H4 (cell line): ENCODE measurements at places on chromosomes 3 and 15. TPM values are rescaled to one million over a fixed set of nuclear protein-coding genes. Genes with fewer than 3 reads are reported as not detected.

The MUC13 gene
- 0.12 and 0.14 TPM in 2 replicates for total RNA-seq

The OCA2 gene
- 0.12 TPM in 1 of 2 replicates, not detected in the other for total RNA-seq

The HCN4 gene
- 0.04 TPM in 2 replicates for total RNA-seq

The APOD gene
- total RNA-seq: 0.12 TPM in 1 of 2 replicates, not detected in the other

The ITIH3 gene
- total RNA-seq: not detected in 2 replicates

The IL17RE gene
- total RNA-seq: not detected in 2 replicates

The ZSCAN2 gene
- total RNA-seq: 7.6 and 7.8 TPM in 2 replicates

The KBTBD13 gene
- total RNA-seq: not detected in 2 replicates

The ALDH1A3 gene
- 54.3 and 57.9 TPM in 2 replicates for total RNA-seq

The CCK gene
- not detected in 2 replicates for total RNA-seq

The SLC51A gene
- not detected in 2 replicates for total RNA-seq

The BTD gene
- 20.1 and 23.8 TPM in 2 replicates for total RNA-seq

The SLC51B gene
- total RNA-seq: not detected in 2 replicates

The TMA7 gene
- total RNA-seq: 502 and 627 TPM in 2 replicates

The ISLR gene
- 0.06 TPM in 1 of 2 replicates, not detected in the other for total RNA-seq

The EXD1 gene
- 0.12 TPM in 1 of 2 replicates, not detected in the other for total RNA-seq

The HHLA2 gene
- not detected in 2 replicates for total RNA-seq

The ST8SIA2 gene
- total RNA-seq: 0.04 and 1.6 TPM in 2 replicates

The CEP152 gene
- total RNA-seq: 6.2 and 9.7 TPM in 2 replicates

The ATG3 gene
- total RNA-seq: 57.4 and 74.9 TPM in 2 replicates

The PRRT3 gene
- total RNA-seq: 3.0 and 3.4 TPM in 2 replicates

The DAPK2 gene
- 0.16 and 0.39 TPM in 2 replicates for total RNA-seq

The VGLL3 gene
- 2.9 and 3.1 TPM in 2 replicates for total RNA-seq

The TGM5 gene
- not detected in 2 replicates for total RNA-seq

The UROC1 gene
- total RNA-seq: not detected in 2 replicates

The CCDC13 gene
- total RNA-seq: not detected in 2 replicates

The RTP1 gene
- total RNA-seq: 0.29 TPM in 1 of 2 replicates, not detected in the other

The SNTN gene
- not detected in 2 replicates for total RNA-seq

The IGF2BP2 gene
- total RNA-seq: 17.7 and 23.7 TPM in 2 replicates

The MYLK gene
- total RNA-seq: 25.1 and 28.4 TPM in 2 replicates

The DUOX1 gene
- total RNA-seq: not detected in 2 replicates

The LEKR1 gene
- total RNA-seq: 0.37 and 11.5 TPM in 2 replicates

The EEF1AKMT4 gene
- 19.5 and 21.6 TPM in 2 replicates for total RNA-seq

The NAA50 gene
- total RNA-seq: 116 and 193 TPM in 2 replicates

The GOLGA8T gene
- total RNA-seq: not detected in 2 replicates

The GUCA1C gene
- total RNA-seq: not detected in 2 replicates

The CCDC39 gene
- not detected in 2 replicates for total RNA-seq

The ZNF860 gene
- 0.04 and 0.43 TPM in 2 replicates for total RNA-seq

The CD200R1 gene
- 0.31 TPM in 1 of 2 replicates, not detected in the other for total RNA-seq

The PROS1 gene
- total RNA-seq: 10.3 and 10.9 TPM in 2 replicates

The AADACL2 gene
- total RNA-seq: not detected in 2 replicates

The FGF7 gene
- 3.6 and 8.2 TPM in 2 replicates for total RNA-seq

The B3GALNT1 gene
- 6.7 and 15.8 TPM in 2 replicates for total RNA-seq

The ADGRG7 gene
- total RNA-seq: not detected in 2 replicates

The HMG20A gene
- 15.4 and 28.8 TPM in 2 replicates for total RNA-seq

The PTH1R gene
- 0.43 TPM in 1 of 2 replicates, not detected in the other for total RNA-seq

The RPP25 gene
- total RNA-seq: 0.12 TPM in 1 of 2 replicates, not detected in the other

The PSTPIP1 gene
- 0.19 TPM in 1 of 2 replicates, not detected in the other for total RNA-seq

The PARP6 gene
- 19.0 and 22.2 TPM in 2 replicates for total RNA-seq

The PPM1L gene
- 1.2 and 1.6 TPM in 2 replicates for total RNA-seq

The MYZAP gene
- 1.5 and 5.1 TPM in 2 replicates for total RNA-seq

The HAPLN3 gene
- 10.9 and 12.6 TPM in 2 replicates for total RNA-seq

The PLA2G4E gene
- not detected in 2 replicates for total RNA-seq

The MAP1A gene
- total RNA-seq: 32.9 and 40.6 TPM in 2 replicates

The MYRIP gene
- not detected in 2 replicates for total RNA-seq

The GOLGA8K gene
- 0.18 TPM in 1 of 2 replicates, not detected in the other for total RNA-seq

The COL6A6 gene
- total RNA-seq: not detected in 2 replicates

The NAA80 gene
- total RNA-seq: 2.4 and 4.6 TPM in 2 replicates

The UBL7 gene
- total RNA-seq: 78.0 and 83.9 TPM in 2 replicates
